ENCODE measurements at places on chromosomes 2 and 18.

GRCh38 chr2:218400167-218400929 lies 680 bp downstream of the CTDSP1 start:
- peak; percentile 57 for DNase-seq

DNA sequence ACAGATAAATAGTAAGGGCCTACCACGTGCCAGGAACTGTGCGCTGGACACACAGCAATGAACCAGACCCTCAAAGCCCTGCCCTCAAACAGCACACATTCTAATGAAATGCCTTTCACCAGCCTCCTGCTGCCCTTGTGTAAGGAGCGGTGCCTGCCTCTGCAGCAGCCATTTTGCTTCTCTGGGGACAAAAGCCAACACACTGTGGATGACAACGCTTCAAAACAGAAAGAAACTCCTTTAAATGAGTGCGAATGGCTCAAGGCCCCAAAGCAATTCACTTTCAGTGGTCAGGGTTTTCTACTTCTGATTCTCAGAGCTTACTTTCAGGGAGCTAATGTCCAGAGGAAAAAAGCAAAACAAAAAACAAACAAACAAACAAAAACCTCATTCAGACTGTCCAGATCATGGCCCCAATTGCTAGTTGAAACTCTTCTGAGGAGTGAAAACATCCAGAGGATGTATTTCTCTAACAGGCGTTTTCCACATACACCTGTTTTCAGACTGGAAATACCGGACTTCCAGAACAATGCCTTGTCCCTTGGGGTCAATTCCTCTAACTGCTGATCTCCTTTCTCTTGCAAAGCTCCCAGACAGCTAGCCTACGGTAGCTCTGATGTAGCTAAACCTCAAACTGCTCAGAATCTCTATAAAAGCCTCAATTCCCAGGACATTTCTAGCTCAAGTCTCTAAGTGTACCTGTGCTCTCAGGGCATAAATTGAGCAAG lies 323.3 kb upstream of the ZNF521 start:
- no peak for DNase-seq

- DNase-seq: no peak
Observed at GRCh38 chr2:46653539-46653938, 174.2 kb downstream of the TMEM247 start.

DNA sequence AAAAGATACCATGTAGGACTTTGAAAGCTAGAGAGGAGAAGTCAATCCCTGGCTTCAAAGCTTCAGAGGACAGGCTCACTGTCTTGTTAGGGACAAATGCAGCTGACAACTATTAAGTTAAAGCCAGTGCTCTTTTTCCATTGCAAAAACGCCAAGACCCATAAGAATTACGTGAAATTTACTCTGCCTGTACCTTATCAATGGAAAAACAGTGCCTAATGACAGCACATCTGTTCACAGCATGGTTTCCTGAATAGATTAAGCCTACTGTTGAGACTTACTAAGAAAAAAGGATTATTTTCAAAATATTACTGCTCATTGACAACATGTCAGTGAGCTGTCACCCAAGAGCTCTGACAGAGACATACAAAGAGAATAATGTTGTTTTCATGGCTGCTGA lies 52.9 kb downstream of the ANKRD12 start:
- peak; percentile 78 for DNase-seq

GRCh38 chr2:7835693-7836680 lies 845.9 kb upstream of the ID2 start:
- DNase-seq: no peak

DNA sequence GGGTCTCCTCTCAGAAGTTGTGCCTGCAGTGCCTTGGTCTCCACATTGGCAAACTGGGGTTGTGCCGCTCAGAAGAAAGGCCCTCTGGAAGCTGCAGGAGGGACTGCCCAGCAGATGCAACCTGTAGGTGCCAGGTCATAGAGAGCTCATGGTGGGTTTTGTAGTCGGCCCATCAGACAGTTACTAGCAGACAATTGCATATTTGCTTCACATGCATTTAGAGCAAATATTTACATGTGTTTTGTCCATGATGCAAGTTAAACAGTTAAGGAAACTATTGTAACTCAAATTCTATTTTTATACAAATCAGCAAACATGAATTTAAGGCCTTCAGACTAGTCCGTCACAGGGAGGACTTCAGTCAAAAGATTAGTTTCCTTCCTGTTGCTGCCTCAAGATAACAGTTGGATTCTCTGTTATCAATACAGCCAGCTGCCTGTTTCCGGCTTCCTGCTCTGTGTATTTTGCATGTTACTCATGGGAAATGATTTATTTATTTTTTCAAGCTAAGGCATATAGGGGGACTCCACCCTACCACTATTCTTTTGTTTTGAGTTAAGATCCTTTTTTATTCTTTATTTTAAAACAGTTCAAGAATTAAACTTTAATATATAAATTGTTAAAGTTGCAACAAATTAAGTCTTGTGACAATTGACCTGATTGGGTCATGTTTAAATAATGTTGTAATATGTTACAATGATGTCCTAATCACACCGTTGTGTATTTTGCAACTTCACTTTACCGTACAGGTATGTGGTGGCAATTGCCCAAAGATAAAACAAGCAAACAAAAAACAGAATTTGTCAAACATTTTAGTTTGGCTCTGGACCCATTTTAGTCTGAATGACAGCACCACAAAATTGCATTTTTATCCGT lies 133.5 kb downstream of the SPTBN1 start:
- DNase-seq: peak; percentile 88

DNA sequence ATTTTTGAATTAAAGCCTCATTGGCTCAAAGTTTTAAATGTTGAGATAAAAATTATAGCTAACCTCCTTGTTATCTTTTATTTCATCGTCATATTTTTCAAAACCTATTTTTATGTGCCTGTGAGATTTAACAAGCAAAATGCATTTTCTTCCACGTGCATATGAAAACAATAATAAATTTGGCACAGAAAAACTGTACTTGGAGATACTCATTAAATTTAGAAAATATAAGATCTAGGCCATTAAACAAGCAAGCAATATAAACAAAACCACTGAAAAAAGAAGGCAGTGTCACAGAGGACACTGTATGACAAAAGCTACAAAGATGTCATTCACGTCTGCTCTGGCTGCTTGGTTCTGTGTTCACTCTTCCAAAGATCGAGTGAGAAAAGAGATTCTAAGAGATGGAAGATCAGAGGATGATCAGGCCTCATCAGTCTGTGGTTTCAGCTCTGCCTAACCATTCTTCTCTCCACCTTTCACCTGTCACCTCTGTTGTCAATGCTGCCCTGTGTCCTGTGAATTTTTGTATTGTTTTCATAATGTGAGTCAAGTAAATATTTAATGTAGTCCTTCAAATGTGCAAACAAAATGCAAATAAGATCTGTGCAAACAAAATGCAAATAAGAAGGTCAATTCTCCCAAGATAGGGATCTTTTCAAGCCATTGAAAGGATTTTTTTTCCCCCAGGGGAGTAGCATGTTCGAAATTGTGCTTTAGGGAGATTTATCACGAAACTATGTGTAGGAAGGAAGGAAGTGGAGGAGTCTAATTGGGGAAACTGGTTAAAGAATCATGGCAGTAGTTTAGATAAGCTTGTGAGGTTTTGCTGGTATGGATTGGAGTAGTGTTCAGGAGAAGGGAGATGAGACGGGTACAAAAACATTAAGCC lies 138.7 kb upstream of the RBMS1 start:
- no peak for DNase-seq

- DNase-seq: no peak
Observed at GRCh38 chr2:66853585-66853984, 418.7 kb downstream of the MEIS1 start.

DNA sequence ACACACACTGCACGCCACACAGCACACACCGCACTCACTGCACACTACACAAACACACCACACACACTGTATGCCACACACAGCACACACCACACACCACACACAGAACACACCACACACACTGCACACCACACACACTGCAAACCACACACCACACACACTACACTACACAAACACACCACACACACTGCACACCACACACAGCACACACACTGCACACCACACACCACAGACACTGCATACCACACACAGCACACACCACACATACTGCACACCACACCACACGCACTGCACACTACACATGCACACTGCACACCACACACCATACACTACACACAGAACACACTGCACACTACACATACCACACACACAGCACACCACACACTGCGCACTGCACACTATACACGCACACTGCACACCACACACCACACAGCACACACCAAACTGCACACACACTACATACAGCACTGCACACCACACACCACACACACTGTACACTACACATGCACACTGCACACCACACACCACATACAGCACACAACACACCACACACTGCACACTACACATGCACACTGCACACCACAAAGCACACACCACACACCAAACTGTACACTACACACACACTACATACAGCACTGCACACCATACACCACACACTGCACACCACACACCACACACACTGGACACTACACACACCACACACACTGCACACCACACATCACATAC lies 59.6 kb downstream of the ASB1 start:
- DNase-seq: no peak

- DNase-seq: no peak
Observed at GRCh38 chr2:3219536-3219935, 158.1 kb downstream of the EIPR1 start.

- DNase-seq: peak; percentile 86
Observed at GRCh38 chr2:10124538-10125045, 2.1 kb downstream of the RRM2 start.

GRCh38 chr2:20507166-20507692 lies 60.4 kb downstream of the RHOB start:
- DNase-seq: peak; percentile 12

- DNase-seq: peak; percentile 26
Observed at GRCh38 chr2:158497486-158497885, 40.7 kb downstream of the PKP4 start.

GRCh38 chr18:11676867-11677266 lies 12.2 kb upstream of the GNAL start:
- peak; percentile 23 for DNase-seq

DNA sequence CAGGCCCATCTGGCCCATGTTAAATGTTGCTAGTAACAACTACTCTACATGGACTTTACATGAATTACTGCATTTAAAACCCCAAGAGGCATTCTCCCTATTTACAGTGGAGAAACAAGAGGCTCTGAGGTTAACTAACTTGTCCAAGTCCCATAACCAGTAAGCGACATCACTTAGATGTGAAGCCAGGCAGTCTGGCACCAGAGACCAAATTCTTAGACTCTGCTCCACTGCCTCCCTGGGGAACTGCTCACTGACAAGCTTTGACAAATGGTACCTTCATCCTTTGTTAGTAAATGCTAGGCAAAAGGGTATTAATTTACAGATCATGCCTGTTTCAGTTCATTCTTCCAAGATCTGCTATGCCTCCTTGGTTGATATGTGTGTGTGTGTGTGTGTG lies 124.8 kb downstream of the AFF3 start:
- DNase-seq: no peak

GRCh38 chr2:43227830-43228281 lies 1.4 kb upstream of the ZFP36L2 start:
- no peak for DNase-seq

DNA sequence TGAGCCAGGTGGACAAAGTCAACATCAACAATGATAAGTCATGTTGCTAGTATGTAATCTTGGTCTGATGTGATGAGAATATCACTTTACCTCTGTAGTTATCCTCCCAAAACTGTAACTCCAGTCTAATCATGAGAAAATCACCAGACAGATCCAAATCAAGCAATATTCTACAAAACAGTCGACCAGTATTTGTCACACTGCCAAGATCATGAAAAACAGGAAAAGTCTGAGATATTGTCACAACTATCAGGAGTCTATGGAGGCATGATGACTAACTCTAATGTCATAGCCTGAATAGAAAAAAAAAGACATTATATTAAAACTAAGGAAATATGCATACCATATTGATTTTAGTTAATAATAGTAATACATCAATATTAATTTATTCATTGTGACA lies 1883.3 kb upstream of the CELF4 start:
- no peak for DNase-seq

GRCh38 chr2:65566617-65567016 lies 134.2 kb upstream of the SPRED2 start:
- no peak for DNase-seq

GRCh38 chr2:168583064-168583709 lies 127.1 kb downstream of the CERS6 start:
- no peak for DNase-seq

DNA sequence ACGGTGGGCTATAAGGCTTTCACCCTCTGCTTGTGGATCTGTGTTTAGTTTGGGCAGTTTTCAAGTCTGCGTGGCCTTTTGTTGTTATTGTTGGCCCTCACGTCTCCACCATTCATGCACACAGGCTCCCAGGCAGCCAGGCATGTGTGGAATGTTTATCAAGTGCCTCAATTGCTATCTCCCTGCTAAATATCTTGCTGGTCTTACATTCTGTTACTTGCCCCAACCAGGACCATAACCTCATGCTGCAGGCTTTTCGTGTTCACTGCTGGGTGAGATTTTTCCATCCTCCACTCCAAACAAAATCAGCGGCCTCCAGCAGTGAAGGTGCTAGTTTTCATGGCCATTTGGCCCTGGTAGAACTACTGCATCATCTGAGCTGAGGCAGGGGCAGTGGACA lies 63.0 kb upstream of the DSC1 start:
- DNase-seq: no peak

GRCh38 chr18:56723068-56723467 lies 71.9 kb downstream of the WDR7 start:
- DNase-seq: no peak

DNA sequence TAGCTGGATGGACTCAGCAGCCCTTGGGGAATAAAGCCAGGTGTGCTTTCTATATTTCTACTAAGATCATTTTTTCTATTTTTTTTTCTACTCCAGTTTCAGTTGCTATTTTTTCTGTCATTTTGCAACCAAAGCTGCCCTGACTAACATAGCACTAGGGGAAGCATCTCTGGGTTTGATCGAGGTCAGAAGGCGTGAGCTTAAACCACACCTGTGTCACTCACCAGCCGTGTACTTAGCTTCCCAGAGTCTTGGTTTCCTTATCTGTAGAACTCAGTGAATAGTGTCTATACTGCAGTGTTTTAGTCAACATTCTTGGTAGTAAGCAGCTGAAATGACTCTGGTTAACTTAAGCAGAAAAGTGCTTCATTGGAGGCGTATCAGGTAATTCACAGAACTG lies 489.6 kb upstream of the SPRED2 start:
- DNase-seq: no peak

DNA sequence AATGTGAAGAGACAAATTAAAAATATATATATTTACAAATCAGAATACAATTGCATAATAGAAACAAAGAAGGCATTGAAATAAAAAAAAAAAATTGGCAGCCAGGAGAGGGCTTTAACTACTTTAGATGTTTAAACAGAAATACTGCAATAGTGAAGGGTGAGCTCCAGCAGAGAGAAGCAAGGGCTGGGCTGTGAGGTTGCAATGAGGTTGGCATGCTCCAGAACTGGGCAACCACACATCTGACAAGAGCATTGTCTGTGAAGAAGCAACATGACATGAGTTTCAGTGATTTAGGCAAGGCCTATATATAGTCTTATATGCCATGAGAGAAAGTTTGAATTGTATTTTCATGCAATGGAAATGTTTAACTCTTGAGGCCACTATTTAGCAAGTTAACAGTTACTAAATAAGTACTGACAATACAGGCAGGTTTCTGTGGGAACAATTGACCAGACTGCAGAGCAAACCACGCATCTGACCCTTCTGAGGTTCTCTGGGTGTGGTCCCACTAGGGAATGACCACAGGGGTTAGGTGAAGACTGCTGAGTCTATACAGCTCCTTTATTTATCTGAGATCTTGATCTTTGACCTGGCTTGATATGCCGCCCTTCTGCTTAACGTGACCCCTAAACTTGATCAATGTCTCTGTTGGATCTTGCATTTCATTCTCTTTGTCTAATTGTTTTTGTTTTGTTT lies 354.2 kb upstream of the PIK3C3 start:
- no peak for DNase-seq

- no peak for DNase-seq
Observed at GRCh38 chr2:48377646-48378045, 152.3 kb upstream of the STON1 start.

Data from hematopoietic multipotent progenitor cell treated with erythropoietin and hydrocortisone succinate and interleukin-3 and kit ligand, for 8 days (in vitro differentiated cells).